GM23248 (cell line): ENCODE measurements at places on chromosomes 3 and 15.

DNA sequence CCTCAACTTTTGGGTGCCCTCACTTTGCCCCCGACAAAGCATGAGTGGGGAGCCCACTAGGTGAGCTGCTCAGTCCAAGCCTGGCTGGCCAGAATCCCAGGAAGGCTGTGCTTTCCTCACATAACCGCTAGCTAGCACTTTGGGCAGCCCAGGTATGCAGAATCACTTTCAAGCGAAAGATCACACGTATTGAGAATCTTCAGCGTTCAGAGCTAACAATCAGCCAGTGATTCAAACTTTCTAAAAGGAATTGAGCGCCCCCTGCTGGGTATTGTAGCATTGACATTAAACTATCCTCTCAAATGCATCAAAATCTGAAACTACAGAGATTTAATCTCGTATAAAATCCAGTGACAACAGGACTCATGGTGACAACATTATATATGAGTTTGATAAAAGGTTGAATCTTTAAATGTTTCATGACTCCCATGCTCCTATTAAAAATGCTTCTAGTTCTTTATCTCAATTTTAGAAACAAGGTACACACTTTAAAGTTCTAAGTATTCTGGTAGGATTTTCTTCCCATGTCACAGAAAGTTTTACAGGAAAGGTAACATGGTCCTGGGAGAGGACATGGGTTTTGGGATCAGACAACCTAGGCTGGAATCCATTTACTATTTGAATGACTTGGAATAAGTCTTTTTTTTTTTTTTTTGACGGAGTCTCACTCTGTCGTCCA, 11.8 kb downstream of the ANAPC13 start:
- peak; percentile 90 for DNase-seq
- H3K4me1 ChIP-seq = peaks cover 61% of the 10 kb centered on the region
- H3K27me3 ChIP-seq = no peaks in the 10 kb centered on the region
- H3K4me3 ChIP-seq = no peak overlapping the region
- peak overlapping the region; percentile 37 for H3K27ac ChIP-seq

DNA sequence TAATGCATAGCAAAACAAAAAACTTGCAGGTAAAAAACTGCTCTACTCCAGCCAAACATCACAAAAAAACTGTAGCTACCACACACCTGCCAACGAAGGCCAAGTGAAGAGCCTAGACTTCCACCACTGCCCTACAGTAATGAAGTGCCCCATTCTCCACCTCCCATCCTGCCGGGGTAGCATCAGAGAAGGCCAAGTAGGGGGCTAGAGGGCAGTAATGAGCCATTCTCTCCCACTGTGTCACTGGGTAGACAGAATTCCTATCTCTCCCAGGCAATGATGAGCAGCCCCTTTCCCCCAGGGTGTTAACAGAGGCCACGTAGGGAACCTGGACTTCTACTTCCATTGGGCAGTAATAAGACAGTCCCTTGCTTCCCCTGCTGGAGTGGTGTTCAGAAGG, 9.5 kb downstream of the SEC22C start:
- H3K27me3 ChIP-seq = no peaks in the 10 kb centered on the region
- H3K4me3 ChIP-seq = no peak overlapping the region
- peaks cover 6% of the 10 kb centered on the region; the same call in 1 of the 2 replicates for H3K36me3 ChIP-seq
- DNase-seq = peak; percentile 58
- H3K27ac ChIP-seq = no peak overlapping the region
- H3K4me1 ChIP-seq = no peaks in the 10 kb centered on the region

DNA sequence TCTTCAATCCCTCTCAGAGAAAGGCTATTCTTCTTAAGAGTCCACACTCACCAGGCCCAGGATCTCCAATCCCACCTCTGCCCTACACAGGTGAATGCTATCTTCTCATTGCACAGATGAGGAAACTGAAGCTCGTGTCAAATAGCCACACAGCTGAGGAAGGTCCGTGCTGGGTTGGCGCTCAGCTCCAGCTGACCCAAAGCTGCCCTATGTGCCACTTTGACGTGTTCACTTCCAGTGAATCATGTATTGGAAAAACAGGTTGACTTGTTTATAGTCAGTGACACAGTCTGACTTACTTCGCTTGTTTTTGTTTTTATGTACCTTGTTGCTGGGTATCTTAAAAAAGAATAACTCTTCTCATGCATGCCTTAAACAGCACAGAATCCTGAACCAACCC, 32.4 kb upstream of the ALDH1A3 start:
- H3K27me3 ChIP-seq = no peaks in the 10 kb centered on the region
- no peak overlapping the region for H3K27ac ChIP-seq
- peaks cover 4% of the 10 kb centered on the region; the same call in 1 of the 2 replicates for H3K4me1 ChIP-seq
- no peak for DNase-seq
- no peak overlapping the region for H3K4me3 ChIP-seq

- H3K27ac ChIP-seq = peak overlapping the region; percentile 54
- peak; percentile 55 for DNase-seq
- H3K4me3 ChIP-seq = no peak overlapping the region; the same call in 1 of the 2 replicates
Measured at GRCh38 chr3:86967062-86967461, 23.9 kb downstream of the VGLL3 start.

- no peak overlapping the region for H3K4me3 ChIP-seq
- no peak for DNase-seq
- no peaks in the 10 kb centered on the region for H3K36me3 ChIP-seq
- H3K27me3 ChIP-seq = no peaks in the 10 kb centered on the region; the same call in none of the 2 replicates
- H3K4me1 ChIP-seq = no peaks in the 10 kb centered on the region
- no peak overlapping the region for H3K27ac ChIP-seq
Measured at GRCh38 chr15:92409006-92409405, 15.3 kb downstream of the ST8SIA2 start.

- no peaks in the 10 kb centered on the region for H3K36me3 ChIP-seq
- H3K27me3 ChIP-seq = no peaks in the 10 kb centered on the region
- no peak for DNase-seq
- H3K27ac ChIP-seq = peak overlapping the region; percentile 77
Measured at GRCh38 chr15:65833501-65834205, 35.6 kb upstream of the RAB11A start.

- H3K4me1 ChIP-seq = peaks cover 14% of the 10 kb centered on the region
- no peaks in the 10 kb centered on the region for H3K27me3 ChIP-seq
- no peak for DNase-seq
- no peak overlapping the region for H3K27ac ChIP-seq
- H3K36me3 ChIP-seq = no peaks in the 10 kb centered on the region
Measured at GRCh38 chr3:150379469-150379868, 28.6 kb upstream of the TSC22D2 start.
